ENCODE measurements at places on chromosomes 2 and 18.

- no peak for DNase-seq
Observed at GRCh38 chr2:205610437-205610836, 71.9 kb upstream of the NRP2 start.

- DNase-seq, result no peak
Observed at GRCh38 chr18:50277942-50278341, 3.4 kb downstream of the MBD1 start.

DNA sequence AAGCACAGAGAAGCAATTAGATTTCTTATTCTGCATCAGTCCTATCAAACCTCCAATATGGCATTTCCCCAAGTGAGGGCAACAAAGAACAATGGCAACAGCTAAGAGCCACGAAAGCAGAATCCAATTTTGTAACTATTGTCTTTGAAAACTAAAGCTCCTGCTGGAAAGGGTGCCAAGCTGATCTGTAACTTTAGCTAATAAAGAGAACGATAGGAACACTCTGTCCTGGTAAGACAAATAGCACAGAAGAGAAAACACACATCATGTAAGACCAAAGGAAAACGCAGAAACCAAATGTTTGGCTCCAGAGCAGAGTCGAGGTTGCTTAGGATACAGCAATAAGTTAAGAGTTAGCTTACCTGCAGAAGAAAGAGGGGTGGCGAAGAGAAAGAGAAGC is 160.5 kb downstream of the STK39 start:
- DNase-seq, result no peak

GRCh38 chr2:71459084-71459431 is 5.7 kb downstream of the DYSF start:
- DNase-seq, result no peak

GRCh38 chr18:43774497-43774896 is 497.2 kb upstream of the SYT4 start:
- DNase-seq, result no peak

GRCh38 chr18:6633310-6633709 is 96.2 kb upstream of the ARHGAP28 start:
- DNase-seq, result no peak

GRCh38 chr2:217604527-217605194 is 398.1 kb downstream of the TNS1 start:
- DNase-seq, result no peak

GRCh38 chr2:195559431-195559914 is 97.6 kb upstream of the SLC39A10 start:
- DNase-seq, result peak; percentile 89

DNA sequence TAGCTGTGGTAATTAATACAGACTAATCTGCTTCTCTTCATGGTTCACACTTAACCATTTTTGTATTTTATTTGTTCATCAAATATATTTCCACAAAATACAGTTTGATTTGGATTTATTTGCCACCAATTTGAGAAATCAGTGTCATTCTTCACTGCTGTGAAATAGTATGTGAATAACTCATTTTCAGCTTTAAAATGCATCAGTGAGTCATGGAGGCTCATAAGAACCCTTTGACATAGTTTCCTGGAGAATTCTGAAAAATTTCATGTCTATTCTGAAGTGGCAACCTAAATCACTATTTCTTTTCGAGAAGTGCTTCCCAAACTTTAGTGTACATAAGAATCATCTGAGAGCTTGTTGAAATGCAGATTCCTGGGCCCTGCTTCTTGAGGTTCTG is 1026.7 kb upstream of the ACVR2A start:
- no peak for DNase-seq

DNA sequence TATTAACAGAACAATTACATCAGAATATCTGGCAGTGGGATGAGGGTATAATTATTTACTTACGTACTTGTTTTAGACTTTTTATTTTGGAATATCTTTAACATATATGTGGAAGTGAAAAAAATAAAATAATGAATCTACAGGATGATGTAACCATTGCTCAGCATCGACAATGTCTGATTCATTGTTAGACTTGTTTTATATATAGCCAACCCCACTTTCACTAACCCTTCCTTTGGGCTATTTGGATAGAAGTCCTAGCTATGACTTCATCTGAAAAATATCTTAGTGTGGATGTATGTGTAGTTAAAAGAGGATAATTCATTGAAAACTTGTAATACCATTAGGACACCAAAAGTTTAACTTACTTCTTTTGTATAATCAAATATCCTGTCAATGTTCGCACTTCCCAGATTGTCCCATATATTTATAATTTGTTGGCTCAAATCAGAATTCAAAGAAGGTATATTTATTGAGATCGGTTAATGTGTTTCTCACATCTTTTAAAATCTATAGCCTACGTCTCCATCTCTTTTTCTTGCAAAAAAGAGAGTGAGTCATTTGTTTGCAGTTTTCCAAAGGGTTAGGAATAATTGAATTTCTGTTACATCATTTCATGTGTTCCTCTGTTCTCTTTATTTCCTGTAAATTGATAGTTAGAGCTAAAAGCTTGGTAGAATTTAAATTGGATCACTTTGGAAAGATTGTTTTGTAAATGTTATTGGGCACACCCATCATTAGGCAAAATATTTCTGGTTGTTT is 506.1 kb upstream of the FAM98A start:
- no peak for DNase-seq

- no peak for DNase-seq
Observed at GRCh38 chr2:223532712-223533111, 69.4 kb downstream of the SCG2 start.

- no peak for DNase-seq
Observed at GRCh38 chr18:51068105-51068504, 38.1 kb downstream of the SMAD4 start.

DNA sequence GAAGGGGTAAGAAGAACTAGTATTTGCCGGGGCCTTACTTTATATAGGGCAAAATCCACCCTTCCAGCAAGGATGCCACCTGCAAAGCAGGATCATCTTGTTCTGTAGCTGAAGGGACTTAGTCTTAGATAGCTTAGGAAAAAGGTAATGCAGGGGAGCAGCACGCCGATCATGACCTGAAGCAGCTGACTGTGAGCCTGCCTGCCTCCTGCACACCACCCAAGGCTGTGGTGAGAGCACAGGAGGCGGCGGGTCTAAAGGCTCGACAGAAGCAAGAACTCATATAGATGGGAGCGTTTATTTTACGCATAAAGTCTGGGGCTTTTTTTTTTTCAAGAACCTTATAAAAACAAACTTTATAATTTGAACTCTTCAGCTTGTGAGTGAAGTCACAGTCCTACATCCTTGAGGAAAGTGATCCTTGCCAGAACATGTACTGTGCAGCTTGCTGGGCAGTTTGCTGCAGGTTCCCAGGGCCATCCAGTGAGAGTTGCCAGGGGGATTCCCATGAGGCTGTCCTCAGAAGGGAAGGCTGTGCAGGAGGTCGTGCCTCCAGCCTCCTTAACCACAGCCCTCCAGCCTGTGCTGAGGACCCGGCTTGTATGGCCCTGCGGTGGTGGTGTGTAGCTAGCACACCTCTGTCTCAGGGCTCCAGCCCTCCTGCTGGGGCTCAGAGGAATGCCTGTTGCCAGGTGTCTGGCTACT is 92.1 kb downstream of the RNF144A start:
- no peak for DNase-seq

DNA sequence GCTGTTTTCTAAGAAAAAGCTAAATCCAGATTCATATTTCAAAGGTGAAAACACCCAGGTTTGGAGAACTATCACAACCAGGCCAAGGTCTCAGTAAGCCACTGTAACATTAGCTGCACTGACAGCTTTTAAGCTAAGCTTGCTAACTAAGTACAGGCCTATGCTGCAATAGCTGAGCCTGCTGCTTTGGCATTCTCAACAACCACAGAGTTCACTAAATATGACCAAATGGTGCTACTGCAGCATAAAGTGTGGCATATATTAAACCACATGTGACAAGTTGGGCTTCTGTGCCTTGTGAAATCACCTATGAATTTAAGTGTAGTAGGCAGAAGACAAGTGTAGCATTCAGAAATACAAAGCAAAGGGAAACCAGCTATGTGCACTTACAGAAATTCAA is 206.7 kb downstream of the TCF4 start:
- no peak for DNase-seq

DNA sequence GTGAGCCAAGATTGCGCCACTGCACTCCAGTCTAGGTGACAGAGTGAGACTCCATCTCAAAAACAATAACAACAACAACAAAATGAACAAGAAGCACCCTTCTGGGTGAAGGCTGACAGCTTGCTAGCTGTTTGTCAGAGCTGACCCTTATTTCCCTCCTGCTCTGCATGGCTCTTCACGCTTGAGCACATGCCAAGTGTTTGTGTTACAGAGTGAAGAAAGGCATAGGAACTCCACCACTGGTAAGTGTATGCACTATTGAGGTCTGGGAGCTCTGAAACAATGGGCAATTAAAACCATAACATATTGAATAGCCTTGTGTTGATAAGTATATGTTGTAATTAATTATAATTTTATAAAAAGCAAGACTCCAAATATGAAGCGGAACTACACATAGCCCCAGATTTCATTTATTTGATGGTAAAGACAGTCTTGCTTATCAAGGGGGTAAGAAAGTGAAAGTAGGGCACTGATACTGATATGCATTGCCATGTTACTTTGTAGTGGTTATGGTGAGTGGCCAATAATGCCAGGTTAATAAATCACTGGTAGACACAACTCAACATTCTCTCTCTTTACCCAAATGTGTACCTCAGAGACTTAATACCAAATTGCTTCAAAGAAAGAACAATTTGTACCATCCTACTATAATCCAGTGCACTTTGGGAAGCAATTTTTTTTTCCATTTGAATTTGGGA is 163.4 kb downstream of the VWC2L start:
- DNase-seq, result no peak

DNA sequence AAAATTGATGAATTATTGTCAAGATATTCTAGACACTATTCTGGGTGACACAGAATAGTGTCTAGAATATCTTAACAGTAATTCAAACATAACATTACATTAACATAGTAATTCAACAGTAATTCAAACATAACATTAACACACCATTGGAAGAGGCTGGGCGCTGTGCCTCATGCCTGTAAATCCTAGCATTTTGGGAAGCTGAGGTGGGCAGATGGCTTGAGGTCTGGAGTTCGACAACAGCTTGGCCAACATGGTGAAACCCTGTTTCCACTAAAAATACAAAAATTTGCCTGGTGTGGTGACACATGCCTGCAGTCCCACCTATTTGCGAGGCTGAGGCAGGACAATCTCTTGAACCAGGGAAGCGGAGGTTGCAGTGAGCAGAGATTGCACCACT is 195.8 kb downstream of the ZRANB3 start:
- DNase-seq, result no peak

DNA sequence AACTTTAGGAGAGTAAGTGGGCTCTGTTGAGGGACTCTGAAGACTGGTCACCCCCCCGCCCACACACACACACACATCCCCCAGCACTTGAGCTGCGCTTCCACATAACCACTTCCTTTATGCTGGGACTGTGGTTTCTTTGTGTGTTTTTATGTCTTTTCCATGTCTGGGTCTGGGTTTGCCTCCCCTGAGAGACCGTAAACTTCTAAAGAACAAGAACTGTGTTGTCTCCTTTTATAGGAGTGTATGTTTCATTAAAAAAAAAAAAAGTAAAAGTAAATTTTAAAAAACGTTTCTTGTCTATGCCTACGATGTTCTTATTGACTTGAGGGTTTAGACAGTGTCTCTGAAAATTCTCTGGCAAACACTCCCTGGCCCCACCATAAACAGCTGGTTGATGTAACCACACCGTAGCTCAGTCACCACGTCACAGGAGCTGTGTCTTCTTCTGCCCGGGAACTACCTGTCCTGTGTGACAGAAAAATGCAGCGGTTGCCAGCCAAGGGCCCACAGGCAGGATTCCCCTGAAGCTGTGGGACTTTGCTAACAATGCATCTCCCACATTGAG is 68.0 kb downstream of the KLHL29 start:
- peak; percentile 62 for DNase-seq

GRCh38 chr18:47930199-47930930 is at the start of gene SMAD2:
Gene SMAD2 (minus strand): TSS chr18:47930659. CDS start chr18:47896756, 33,903 bp downstream.
- DNase-seq, result peak; percentile 39

DNA sequence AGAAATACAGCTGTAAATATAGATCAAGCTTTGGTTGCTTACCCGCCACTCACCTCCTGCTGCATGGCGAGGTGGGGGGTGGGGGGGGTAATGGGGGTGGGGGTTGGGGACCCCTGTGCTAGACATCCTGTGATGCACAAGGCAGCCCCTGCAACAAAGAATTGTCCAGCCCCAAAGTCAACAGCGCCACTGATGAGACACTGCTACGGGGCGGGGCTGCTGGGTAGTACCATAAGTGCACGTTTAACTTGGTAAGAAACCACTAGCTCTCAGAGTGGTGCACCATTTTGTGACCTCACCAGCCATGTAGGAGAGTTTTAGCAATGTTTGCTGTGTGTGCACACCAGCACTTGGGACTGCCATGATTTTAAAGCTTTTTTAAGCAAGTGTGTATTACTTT is 40.3 kb downstream of the SNORC start:
- DNase-seq, result no peak

- peak; percentile 51 for DNase-seq
Observed at GRCh38 chr2:74507926-74508520, 528 bp upstream of the PCGF1 start.

- DNase-seq, result no peak
Observed at GRCh38 chr2:26455037-26455669, 22.8 kb downstream of the OTOF start.

Data from Kasumi-1 (cell line).